Stimulated activated CD4-positive, alpha-beta T cell treated with anti-CD3 and anti-CD28 coated beads, Interleukin-2, amount 100 ng/mL, for 24 hours (primary cell): ENCODE measurements at places on chromosomes 5 and 9.

- no peak for DNase-seq
These were observed 297.6 kb downstream of the NTRK2 start for GRCh38 chr9:84966876-84967830.

DNA sequence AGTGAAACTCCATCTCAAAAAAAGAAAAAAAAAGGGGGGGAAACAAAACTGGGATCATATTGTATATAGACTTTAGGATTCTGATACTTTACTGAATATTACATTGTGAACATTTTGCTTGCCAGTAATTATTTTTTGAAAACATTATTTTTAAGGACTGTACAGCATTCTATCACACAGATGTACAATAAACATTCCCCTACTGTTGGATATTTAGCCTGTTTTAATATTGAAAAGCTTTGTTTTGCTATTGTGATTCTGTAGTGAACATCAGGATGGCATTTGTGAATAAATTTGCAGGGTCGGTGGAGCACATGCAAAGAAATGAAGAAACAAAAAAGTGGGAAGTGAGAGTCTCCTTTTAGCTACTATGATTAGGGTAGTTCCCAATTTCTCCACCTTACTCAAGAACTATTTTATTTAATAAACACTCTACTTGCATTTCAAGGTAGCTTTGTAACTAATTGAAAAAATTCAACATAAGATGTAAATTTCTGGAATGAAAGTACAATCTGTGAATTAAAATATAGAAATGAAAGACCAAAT, 18.7 kb downstream of the RASGRF2 start:
- no peak for DNase-seq

GRCh38 chr5:146068977-146069779, 36.2 kb downstream of the PLAC8L1 start:
- DNase-seq: no peak

DNA sequence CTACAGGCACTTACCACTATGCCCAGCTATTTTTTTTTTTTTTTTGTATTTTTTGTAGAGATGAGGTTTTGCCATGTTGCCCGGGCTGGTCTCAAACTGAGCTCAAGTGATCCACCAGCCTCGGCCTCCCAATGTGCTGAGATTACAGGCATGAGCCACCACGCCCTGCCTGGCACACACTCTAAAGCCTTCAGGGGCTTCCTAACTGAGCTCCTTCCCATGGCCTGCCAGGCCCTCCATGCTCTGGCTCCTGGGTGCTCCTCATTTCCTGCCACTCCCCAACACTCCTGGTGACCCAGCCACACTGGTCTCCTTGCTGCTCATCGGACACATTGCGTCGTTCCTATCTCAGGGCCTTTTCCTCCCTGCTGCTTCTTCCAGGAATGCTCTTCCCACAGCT, 61.5 kb downstream of the CARTPT start:
- no peak for DNase-seq

GRCh38 chr5:109030360-109031143, 282.9 kb downstream of the FER start:
- no peak for DNase-seq

DNA sequence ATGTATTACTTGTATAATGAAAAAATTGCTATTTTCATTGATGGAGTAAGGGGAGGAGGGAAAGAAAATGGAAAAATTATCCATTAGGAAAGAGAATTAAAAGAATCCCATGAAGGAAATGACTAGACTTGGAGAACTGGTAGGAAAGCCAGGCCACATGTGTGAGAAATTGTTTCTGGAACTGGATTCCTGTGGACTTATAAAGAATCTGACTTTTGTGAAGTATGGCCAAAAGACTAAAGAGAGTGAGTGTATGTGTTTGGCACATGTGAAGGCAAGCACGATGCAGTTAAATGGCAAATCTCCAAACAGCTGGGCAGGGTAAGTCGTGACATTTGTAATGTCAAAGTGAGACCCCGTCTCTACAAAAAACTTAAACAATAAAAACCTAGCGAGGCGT, 89.4 kb downstream of the MTX3 start:
- DNase-seq: no peak

DNA sequence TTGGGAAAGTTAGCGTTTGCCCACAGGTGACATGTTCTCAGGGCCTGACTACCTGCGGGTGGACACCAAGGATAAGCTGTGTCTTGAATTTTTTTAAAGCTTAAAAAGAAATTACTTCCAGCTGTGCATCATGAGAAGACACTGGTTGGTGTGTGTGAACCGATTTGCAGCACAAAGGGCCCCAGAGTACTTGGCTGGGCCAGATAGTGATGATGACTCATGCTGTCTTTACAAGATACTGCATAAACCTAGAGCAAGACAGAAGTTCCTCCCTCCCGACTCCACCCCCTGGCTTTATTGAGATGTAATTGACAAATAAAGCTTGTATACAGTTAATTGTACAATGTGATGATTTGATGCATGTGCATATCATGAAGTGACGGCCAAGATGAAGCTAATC, 212.8 kb downstream of the NXNL2 start:
- no peak for DNase-seq

DNA sequence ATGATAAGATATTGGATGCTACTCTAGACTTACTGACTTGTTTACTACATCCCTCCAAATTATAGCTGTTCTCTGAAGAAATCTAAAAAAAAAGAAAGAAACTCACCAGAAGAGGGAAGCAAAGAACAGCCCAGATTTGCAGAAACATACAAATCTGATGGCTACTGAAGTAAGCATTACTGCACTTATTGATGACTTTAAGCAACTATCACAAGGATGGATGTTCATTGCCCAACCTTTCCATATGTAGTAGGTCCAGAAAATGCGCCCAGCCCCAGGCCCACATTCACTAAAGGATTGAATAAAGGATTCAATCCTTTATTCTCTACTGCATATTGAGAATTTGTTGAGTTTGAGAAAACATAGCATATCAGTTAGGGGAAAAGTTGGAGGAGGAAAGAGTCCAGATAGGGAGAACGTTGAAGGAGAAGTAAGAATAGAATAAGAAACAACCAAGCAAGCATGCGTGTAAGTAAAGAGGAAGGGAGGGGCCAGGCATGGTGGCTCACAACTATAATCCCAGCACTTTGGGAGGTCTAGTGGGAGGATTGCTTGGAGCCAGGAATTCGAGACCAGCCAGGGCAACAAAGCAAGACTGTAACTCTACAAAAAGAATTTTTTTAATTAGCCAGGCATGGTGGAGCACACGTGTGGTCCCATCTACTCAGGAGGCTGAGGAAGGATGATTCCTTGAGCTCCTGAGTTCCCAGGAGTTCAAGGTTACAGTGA, 33.8 kb upstream of the DTWD2 start:
- DNase-seq: no peak

- DNase-seq: no peak
These were observed 183.2 kb upstream of the TBC1D2 start for GRCh38 chr9:98438666-98439065.

- peak; percentile 37 for DNase-seq
These were observed at the start of gene ADAMTS13 for GRCh38 chr9:133421615-133422542. Gene ADAMTS13, plus strand, starts transcription at chr9:133422367. Its CDS starts 77 bp downstream, at chr9:133422444.

DNA sequence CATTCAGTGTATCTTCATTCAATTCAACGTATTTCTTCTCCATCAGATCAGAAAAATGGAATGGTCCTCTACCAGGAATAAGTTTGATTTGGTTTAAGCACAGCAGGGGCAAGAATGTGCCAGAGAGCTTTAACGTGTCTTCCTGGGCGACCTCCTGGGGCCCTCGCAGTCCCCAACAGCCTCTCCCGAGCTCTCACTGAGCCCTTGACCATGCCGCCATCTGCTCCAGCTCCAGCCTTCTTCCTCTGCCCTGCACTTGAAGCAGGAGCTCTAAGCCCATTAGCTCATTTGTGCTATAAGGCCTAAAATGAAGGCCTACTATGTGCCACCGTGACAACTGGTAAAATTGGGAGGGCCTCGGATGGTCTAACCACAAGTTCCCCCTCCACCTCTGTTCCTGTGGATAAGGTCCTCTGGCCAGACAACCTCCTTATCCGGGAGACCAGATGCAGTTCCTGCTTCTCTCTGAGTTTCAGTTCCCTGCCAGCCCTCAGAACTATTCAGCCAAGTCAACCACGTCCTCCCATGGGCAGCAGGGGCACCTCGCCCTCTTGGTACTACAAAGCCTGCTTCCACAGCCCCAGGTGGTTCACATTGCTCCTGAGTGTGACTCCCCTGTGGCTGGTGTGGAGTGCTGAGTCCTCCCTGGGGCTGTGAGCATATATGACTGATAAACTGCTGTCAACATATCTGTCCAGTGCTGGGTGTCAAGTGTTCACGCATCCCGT, 35.8 kb downstream of the C5orf15 start:
- no peak for DNase-seq

DNA sequence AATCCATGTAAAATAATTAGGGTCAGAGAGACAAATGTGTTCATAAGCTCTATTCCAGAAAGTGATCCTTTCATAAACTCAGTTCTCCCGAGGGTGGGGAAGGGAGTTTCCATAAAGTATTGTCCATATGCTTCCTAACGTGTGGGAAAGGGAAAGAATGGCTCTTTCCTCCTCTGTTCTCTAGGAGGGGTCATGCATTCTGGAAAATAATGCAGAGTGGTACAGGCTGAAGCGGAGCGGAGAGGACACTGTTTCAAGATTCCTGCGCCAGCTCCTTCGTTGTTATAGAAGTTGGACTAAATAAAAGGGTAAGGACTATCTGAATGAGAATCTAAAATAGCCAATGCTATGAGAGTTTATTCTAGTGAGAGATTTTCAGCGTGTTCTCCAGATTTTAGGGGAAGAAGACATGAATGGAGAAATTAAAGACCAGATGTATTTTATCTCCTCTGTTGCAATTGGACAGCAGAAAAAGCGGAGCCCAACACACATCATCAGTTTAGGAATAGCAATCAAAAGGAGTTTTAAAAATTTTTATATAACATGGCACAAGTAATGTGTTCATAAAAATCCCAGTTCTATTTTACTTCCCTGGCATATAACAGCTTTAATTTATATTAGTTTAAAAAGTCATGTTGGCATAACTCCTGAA, 166.9 kb upstream of the MPDZ start:
- DNase-seq: no peak

DNA sequence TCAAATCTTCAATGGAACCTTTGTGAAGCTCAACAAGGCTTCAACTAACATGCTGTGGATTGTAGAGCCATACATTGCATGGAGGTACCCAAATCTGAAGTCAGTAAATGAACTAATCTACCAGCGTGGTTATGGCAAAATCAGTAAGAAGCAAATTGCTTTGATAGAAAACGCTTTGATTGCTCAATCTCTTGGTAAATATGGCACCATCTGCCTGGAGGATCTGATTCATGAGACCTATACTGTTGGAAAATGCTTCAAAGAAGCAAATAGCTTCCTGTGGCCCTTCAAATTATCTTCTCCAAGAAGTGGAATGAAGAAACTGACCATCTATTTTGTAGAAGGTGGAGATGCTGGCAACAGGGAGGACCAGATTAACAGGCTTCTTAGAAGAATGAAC, 54.7 kb upstream of the TTC39B start:
- DNase-seq: no peak

DNA sequence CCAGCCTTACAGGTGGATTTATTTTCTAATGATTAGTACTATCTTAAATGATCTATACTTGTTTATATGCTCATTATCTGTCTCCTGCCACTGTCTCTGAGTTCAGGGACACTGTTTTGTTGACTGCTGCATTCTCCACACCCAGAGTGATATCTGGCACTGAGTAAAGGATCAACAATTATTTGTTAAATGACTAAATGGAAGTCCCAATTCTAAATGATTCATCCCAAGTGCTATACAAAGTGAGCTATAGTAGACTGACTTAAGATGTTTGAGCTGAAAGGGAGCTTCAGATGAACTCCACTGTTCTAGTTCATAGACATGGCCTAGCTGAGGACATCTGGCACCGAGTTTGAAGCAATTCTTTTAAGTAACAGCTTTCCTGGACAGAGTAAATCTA, 40.5 kb downstream of the ITGA2 start:
- DNase-seq: no peak

GRCh38 chr9:113131689-113132151, 19.1 kb upstream of the SLC31A2 start:
- no peak for DNase-seq

DNA sequence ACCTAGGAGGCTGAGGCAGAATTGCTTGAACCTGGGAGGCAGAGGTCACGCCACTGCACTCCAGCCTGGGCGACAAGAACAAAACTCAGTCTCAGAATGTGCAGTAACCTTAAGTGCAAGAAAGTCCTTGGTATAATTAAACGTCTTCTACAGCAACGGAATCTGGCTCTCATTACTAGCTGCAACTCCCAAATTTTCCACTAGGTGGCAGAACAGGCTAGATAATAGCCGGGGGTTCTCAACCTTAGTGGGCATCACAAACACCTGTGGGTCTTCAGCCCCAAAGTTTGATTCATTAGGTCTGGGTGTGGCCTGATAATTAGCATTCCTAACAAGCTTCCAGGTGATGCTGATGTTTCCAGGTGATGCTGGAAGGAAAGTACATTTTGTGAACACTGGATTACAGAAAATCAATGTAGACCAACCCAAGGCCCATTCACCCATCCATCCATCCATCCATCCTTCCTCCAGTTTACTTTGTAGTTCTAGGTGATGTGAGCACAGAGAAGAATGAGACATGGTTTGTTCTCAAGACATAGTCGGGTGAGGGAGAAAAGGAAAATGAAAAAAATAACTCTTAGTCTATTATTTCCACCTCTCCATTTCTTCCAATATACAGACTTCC, 37.3 kb downstream of the FBXW2 start:
- DNase-seq: peak; percentile 79

- DNase-seq: no peak
These were observed 45.5 kb upstream of the CDC42SE2 start for GRCh38 chr5:131218392-131218791.

- peak; percentile 57 for DNase-seq
These were observed 5.3 kb upstream of the LCP2 start for GRCh38 chr5:170302653-170303501.
